ENCODE measurements at places on chromosomes 4 and X.

DNA sequence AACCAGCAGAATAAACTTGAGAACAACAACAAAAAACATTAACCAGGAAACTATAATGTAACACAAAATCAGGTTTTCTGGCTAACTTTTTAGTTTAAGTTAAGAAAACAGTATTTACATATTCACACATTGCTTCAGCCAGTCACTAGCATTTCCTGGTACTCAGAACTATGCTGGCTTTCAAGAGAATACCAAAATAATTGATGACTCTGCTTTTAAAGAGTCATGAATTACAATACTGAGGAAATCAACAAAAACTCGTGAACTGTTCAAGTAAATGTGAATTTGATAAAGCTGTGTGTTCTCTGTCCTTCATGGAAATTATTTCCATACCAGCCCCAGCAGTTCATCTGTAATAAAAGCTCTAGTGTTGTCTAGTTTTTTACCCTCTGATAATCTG is 27.4 kb downstream of the PRSS12 start:
- DNase-seq, result no peak

DNA sequence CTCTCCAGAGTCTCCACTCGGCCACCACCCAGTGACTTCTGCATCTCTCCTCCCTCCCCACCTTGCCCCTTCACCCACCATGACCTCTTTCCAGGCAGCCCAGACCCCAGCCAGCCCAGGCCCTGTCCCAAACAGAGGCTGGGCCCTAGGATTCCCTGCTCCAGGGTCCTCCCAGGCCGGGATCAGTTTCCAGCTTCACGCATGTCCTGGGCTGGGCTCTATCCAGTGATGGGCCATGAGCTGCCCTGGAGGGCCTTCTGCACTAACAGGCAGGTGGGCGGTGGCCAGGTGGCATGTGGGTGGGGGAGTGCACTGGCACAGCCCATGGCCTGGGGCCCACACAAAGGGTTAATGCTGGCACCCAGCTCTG is 20.4 kb upstream of the ADD1 start:
- DNase-seq, result no peak

- no peak for DNase-seq
These were observed 32.3 kb upstream of the C4orf50 start for GRCh38 chr4:6050551-6050950.

DNA sequence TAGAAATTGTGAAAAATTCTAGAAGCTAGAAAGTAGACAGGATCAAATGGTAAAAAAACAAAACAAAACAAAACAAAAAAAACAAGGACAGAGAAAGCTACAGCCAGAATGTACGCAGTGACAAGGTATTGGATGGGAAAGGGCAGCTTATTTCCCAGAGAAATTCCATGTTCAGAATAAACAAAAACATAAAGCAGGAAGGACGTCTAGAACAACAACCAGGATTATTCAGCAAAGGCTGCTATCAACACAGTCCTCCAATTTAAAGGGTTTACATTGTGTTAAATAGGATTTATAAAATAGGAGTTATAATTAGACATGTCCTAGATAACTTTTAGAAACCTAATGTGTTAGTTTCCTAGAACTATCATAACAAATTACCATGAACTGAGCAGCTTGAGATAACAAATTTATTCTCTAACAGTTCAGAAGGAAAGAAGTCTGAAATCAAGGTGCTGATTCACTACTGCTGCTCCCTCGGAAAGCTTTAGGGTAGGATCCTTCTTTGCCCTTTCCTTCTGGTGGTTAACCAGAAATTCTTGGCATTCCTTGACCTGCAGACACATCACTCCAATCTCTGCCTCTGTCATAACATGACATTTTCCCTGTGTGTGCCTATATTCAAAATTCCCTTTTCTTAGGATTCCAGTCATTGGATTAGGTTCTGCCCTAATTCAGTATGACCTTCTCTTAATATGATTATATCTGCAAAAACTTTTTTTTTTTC is 175.6 kb downstream of the SNCA start:
- no peak for DNase-seq

DNA sequence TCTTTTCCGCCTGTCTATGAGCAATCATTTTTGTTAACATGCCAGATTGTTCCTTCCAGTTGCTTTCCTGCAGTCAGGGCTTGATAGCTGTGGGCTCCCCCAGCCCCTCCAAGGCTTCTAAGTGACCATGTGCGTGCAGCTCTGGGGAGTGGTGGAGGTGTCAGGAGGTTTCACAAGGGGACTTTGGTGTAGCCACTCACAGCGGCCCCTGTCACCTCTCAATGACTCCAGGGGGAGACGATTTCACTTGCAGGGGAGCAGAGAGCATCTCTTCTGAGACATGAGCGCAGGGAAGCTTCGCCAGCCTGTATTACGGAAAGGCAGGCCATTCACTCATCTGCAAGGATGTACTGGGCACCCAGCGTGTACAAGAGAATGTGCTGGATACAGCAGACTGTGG is 3.1 kb upstream of the GPR78 start:
- no peak for DNase-seq

- no peak for DNase-seq
These were observed 176.4 kb upstream of the JADE1 start for GRCh38 chr4:128633067-128633466.

GRCh38 chrX:1899841-1900240 is 285.0 kb downstream of the ASMT start:
- no peak for DNase-seq

DNA sequence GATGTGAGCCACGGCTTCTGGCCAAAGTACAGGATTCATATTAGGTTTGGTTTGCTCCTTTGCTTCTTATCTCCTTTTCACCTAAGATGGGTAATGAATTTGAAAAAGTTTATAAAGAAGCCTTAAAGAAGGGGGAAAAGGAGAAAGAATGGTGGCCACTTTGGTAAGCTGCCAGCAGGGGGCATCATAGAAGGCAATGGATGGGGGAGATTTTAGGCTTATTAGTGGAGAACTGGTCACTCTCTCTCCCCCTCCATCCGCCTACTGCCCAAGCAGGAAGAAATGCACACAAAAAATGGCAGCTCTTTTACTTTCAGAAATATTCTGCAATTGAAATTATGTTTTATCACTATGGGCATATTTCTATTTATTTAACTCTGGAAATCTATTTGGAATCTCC is 32.0 kb downstream of the SPARCL1 start:
- DNase-seq, result no peak

DNA sequence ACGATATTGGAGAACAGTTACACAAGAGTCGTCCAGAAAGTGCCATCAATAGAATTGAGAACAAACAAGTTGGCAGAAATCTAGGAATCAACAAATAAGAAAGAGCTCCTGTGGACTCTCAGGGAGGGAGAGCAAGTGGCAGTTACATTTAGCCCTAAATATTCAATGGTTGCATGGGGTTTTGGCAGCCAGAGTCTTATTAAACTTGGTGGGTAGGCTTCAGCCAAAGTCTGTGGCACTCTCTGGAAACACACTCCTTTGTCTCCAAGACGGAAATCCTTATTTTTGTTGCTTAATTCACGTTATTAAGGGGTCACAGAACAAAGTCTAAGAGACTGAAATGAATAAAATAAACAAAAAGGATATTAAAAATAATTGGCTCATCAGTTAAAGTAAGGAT is 742.2 kb upstream of the ATOH1 start:
- no peak for DNase-seq

- no peak for DNase-seq
These were observed 202.0 kb downstream of the SMIM20 start for GRCh38 chr4:26116057-26116456.

DNA sequence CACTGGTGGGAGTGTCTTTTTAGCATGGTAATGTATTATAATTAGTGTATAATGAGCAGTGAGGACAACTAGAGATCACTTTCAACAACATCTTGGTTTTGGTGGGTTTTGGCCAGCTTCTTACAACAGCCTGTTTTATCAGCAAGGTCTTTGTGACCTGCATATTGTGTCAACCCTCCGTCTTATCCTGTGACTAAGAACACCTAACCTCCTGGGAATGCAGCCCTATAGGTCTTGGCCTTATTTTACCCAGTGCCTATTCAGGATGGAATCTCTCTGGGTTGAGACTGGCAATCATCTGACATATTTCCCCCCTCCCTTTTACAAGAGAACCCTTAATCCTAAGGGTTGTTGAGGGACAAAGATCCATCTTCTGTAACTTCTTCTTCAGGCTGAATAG is 21.9 kb upstream of the ADH4 start:
- DNase-seq, result no peak

DNA sequence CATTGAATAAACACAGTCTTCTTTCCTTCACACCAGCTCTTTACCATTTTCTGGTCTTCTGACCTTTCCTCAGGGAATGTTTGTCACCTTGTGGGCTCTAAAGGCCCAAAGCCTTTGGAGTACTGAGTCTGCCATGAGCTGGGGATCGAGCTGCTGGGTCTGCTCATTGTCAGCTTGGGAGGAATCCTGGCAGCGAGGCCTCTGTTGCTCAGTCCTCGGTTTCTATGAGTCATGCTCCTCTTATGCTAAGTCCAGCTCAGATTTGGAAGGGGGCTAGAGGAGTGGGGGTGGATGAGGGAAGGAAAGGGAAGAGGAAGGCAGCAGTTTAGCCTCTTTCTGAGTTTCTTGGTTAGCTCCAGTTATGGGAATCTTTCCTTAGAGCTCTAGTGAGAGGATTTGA is 31.1 kb downstream of the NHSL2 start:
- no peak for DNase-seq

DNA sequence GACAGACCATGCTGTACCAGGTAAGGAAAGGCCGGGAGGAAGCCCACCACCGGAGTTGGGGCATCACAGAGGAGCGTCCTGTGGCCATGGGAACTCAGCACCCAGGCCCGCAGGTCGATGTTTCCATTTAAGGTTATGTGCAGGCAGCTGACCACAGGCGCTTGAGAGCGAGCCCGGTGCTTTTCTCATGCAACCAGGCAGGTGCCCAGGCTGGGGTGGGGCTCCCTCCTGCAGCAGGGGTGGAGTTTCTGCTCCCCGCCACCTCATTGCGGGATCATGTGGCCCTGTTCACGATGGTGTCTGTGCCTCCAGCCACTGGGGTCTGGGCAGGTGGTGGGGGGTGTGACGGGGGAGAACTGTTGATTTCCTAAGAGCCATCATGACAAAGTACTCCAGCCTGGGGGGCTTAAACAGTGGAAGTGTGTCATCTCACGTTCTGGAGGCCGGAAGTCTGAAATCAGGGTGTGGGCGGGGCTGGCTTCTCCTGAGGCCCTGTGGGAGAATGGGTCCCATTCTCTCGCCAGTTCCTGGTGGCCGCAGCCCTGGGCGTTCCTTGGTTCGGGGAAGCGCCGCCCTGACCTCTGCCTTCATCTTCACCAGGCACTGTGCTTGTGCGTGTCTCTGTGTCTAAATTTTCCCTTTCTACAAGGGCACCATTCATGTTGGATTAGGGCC is 60.9 kb downstream of the CPZ start:
- DNase-seq, result no peak

GRCh38 chr4:47484168-47484567 is 907 bp upstream of the ATP10D start:
- no peak for DNase-seq

GRCh38 chr4:116705466-116705865 is 379.9 kb downstream of the TRAM1L1 start:
- DNase-seq, result no peak

GRCh38 chr4:183455431-183456195 is 11.2 kb downstream of the CDKN2AIP start:
- DNase-seq, result no peak

DNA sequence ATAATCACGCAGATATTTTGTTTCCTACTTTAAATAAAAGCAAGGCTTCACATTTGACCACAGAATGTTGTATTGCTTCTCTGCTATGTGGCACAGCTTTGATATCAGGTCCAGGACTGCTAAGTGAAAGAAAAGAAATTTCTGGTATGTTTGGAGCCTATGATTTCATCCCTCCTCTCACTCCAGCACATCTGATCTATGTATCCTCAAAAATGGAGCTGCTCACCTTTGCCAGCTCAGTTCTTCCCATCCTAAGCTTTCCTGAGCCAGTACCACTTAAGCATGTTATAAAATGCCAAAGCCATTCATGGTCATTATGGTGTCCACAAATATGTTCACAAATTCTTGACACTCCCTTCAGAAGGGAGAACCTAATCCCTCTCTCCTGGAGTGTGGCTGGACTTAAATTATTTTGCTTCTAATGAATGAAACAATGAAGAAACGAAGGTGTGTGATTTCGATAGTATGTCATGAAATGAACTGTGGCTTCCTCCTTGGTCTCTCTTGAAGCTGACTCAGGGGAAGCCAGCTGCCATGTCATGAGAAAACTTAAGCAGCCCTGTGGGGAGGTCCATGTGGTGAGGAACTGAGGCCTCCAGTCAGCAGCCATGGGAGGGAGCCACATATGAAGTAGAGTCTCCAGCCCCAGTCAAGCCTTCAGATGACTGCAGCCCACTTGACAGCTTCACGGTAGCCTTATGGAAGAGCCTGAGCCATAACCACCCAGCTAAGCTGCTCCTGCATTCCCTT is 207.7 kb downstream of the MGST2 start:
- no peak for DNase-seq

- DNase-seq, result no peak
These were observed 241.7 kb upstream of the SPOCK3 start for GRCh38 chr4:167475951-167476350.

- DNase-seq, result no peak
These were observed 22.8 kb upstream of the ARHGAP24 start for GRCh38 chr4:85452058-85452731.
